ENCODE measurements at places on chromosomes 2 and 18.

DNA sequence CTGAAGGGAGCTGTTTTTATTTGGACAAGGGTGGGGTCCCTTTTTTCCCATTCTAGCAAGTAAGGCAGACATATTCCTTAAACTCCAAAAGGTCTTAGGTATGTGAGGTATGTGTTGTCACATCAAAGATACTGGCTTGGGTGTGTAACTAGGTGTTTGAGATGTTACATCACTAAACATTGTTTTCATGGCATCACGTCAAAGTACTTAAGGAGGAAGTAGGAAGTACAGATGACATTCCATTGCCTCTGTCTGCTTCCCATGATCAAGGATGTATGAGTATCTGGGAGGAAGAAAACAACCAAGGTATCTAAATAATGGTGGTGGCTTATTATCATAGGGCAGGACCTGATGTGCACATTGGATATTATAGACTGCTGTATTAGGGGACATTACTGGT lies 39.3 kb downstream of the CD302 start:
- DNase-seq: no peak

- DNase-seq: no peak
These were observed 19.4 kb upstream of the RRM2 start for GRCh38 chr2:10103179-10103578.

DNA sequence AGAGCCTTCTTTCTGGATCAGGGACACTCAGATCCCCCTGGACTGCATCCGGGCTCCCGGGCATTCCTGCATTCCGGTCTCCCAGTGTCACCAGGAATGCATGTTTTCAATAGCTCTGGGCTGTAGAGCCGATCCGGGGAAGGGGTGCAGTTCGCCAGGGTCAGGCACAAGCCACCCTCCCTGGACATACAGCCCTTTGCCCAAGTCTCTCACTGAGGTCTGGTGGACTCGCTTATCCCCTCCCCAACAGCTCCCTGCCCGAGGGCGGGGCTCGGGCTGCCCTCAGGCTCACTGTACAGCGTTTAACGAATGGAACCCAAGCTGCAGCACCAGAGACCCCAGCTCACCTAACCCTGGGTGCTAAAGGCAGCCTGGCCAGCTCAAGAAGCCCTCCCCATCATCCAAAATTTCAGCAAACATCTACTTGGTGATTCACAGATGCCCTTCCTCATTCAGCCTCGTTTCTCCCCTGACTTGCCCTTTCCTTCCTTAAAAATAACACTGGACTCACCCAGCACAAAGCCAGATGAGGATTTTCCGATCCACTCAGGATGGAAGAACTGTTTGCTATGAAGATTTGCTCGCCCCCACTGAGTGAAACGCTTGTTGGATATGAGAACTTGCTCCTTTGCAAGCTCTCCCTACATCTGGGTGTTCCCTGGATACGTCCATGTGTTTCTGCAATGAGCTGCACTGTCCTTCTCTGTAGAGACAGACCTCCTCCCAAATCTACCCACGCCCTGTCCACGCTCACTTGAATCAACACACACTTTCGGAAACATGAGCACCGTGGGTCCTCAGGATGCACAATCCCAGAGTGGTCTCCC lies 58.1 kb downstream of the PXDN start:
- DNase-seq: no peak

GRCh38 chr2:13504808-13505207 lies 788.1 kb downstream of the TRIB2 start:
- no peak for DNase-seq

GRCh38 chr18:57627488-57627887 lies 5.9 kb upstream of the NARS1 start:
- no peak for DNase-seq

GRCh38 chr2:70029814-70030409 lies 57.4 kb upstream of the PCBP1 start:
- DNase-seq: no peak

GRCh38 chr2:28160986-28161425 lies 231.7 kb upstream of the FOSL2 start:
- no peak for DNase-seq

- DNase-seq: no peak
These were observed 145.8 kb upstream of the ID2 start for GRCh38 chr2:8535821-8536685.

- no peak for DNase-seq
These were observed 676 bp downstream of the HOXD11 start for GRCh38 chr2:176107731-176108181.

- no peak for DNase-seq
These were observed 9.4 kb downstream of the C2orf42 start for GRCh38 chr2:70181363-70181956.

DNA sequence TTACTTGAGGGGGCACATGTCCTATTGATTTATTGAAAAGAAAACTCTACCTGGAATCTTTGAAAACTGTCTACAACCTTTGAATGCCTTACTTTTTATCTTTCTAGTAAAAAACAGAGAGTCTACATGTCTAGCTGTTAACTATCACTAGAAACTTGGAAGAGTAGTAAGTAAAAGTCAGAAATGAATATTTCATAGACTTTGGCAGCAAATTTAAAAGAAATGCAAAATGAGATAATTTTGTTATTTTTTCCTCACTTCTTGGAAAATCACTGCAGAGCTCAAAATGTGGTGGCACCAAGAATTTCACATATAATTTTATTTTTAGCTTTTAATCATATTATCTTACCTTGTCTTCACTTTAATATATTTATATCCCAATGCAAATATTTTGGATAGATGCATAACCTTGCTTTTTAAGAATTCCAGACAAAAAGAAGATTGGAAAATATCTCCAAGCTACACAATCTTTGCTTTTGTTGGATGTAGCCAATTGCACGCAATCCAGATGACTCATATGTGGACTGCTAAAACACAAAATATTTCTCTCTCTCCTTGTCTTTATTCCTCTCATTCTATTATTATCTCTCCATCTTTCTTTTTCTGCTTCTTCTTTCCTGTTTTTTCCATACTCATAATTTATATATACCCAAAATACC lies 92.2 kb upstream of the DSEL start:
- DNase-seq: no peak

DNA sequence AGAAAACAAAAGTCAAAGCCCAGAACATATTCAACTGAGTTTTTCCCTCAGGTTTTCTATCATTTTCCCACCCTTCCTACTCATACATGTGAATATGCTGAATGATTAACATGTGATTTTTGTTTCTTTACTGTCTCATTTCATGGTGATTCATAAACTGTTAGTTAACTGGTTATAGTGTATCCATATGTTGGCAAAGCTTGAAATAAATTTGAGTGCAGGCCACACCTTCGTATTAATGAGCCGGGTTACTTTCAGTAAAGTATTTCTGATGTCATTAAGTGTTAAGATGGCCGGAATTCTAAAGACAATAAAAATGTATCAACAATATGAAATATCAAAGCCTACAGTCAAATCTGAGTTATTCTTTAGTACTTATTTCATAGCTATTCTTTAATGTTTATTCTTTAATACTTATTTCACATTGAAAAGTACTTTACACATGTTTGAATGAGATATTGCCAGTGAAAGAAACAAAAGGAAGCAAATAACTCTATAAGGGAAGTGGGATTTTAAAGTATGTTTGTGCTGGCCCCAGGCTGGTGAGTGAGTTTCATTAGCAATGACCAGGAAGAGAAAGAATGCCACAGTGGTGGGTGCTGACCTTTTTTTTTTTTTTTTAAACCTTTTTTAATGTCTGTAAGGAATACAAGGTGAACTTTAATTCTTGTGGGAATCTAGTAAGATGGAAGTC lies 178.6 kb downstream of the NEDD4L start:
- no peak for DNase-seq

- DNase-seq: no peak
These were observed 116.0 kb downstream of the LIPG start for GRCh38 chr18:49677762-49678413.

DNA sequence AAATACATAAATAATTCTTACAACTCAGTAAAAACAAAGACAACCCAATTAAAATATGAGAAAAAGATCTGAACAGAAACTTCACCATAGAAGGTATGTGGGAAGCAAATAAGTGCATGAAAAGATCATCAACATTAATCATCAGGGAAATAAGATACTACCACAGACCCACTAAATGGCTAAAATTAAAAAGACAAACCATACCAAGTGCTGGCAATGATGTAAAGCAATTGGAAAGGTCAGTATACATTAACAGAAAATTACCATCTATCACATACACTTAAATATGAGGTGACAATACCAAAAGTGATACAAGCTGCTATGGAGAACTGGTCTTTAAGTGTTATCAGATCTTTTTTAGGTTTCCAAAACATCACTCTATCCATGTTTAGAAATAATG lies 44.7 kb downstream of the TTR start:
- DNase-seq: no peak

DNA sequence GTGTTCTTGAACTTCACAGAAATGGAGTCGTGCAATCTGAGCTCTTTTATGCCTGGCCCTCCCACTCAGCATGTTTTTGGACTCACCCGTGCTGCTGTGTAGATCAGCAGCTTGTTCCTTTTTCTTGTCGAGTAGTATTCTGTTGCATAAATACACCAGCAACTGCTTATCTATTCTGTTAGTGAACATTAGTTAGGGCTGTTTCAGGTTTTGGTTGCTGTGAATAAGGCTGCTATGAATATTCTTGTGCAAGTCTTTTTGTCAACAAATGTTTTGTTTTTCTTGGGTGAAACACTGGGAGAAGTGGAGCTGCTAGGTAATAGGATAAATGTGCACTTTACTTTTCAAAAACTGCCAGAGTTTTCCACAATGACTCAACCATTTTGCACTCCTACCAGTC lies 15.3 kb upstream of the CIDEA start:
- no peak for DNase-seq

- DNase-seq: no peak
These were observed 147.9 kb upstream of the LTBP1 start for GRCh38 chr2:32798829-32799228.

- no peak for DNase-seq
These were observed 74.3 kb downstream of the NPAS2 start for GRCh38 chr2:100894105-100894795.

GRCh38 chr2:179252423-179252822 lies 12.2 kb downstream of the SESTD1 start:
- no peak for DNase-seq

DNA sequence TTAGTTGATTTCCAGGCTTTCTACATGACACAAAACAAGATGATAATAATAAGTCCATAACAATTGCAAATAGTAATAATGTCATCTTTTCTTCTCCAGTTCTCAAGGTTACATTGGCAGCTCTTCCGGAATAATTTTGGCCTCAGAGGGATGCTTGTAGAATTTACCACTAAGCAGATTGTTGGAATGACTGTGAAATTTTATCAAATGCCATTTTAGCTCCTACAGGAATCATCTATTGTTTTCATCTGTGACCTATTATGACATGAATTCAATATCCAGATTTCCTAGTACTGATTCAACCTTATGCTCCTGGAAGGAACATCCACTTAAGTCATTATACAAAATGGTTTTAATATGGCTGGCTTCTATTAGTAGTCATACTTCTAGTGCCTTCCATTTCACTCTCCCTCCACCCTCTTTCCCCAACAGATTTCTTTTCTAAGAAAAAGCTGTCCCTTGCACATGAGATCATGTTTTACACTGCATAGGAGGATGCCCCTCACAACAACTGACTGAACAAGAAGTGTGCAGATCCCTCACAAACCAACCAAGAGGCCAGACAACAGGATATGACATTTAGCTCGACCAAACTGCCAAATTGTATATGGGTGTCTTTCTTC lies 200.0 kb downstream of the DNER start:
- DNase-seq: no peak

GRCh38 chr2:221731432-221732145 lies 159.5 kb upstream of the EPHA4 start:
- no peak for DNase-seq

- DNase-seq: no peak
These were observed 58.6 kb upstream of the AFF3 start for GRCh38 chr2:100200985-100201384.

GRCh38 chr2:73250872-73251846 lies 17.1 kb downstream of the CCT7 start:
- DNase-seq: no peak

GRCh38 chr18:52441794-52442193 lies 101.8 kb downstream of the DCC start:
- DNase-seq: no peak

Measured in activated T-cell treated with anti-CD3 and anti-CD28 coated beads for 48 hours (primary cell).